CD4-positive, CD25-positive, alpha-beta regulatory T cell (primary cell): ENCODE measurements at places on chromosomes 6 and 20. TPM values are rescaled to one million over a fixed set of nuclear protein-coding genes. Genes with fewer than 3 reads are reported as not detected.

The C4A gene
- polyA plus RNA-seq = not detected

The LY86 gene
- polyA plus RNA-seq = 1.5 TPM

The TP53TG5 gene
- polyA plus RNA-seq = 0.18 TPM

The BPIFB1 gene
- polyA plus RNA-seq = not detected

- DNase-seq = no peak
These were observed 7.5 kb downstream of the APMAP start for GRCh38 chr20:24984961-24985640.

DNA sequence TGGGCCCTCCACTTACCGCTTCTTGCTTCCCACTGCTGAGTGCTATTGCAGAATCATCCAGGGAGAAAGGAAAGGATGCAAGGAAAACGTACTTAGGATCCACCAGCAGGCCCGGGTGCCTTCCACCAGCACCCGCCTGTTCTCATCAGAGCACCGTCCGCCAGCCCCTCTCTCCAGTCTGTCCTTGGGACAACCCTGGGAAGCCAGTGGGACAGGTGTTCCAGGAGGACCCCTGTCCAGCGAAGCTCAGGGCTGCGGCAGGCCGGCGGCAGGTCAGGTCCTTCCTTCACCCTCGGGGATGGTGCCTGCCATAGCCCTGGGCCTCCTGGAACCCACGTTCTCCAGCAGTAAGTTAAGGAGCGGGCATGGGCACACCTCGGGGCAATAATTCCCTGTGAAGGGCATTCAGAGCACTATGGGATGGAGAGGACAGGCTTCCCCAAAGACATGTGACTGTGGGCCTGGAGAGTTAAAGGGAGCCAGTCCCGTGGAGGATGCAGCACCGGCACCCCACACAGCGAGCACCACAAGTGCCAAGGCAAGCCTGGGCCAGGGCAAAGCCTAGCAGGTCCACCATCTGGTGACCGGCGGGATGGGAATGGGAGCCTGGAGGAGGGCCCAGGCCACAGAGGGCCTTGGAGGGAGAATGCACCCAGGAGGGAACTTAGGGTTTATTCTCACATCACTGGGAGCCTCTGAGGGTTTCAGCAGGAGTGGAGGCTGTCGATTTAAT lies 396.7 kb downstream of the TAF4 start:
- no peak for DNase-seq

DNA sequence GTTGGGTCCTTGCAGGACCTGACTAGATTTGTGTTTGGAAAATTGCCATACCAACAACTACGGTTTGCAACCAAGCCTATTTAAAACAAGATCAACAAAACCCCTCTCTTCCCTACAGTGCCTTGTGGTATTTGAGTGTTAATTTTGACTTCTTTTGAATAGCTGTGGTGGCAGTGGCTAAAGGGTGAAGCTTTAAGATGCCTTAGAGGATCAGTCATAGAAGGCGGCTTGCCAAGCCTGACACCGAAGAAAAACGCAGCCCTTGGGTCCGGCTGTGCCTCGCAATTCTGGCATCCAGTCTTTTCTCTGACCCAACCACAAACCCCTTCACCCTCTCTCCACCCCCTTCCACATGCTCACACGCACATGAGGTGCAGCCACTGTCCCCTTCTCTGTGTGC lies 32.6 kb downstream of the BMP6 start:
- DNase-seq = no peak

- peak; percentile 40 for DNase-seq
These were observed 8.7 kb downstream of the MMP24OS start for GRCh38 chr20:35269055-35269781.

GRCh38 chr20:17631576-17632319 lies 50.3 kb downstream of the RRBP1 start:
- DNase-seq = no peak

GRCh38 chr6:118864341-118865099 lies 29.4 kb upstream of the ASF1A start:
- DNase-seq = no peak

- DNase-seq = no peak
These were observed 18.4 kb upstream of the MCM9 start for GRCh38 chr6:118953391-118953790.

DNA sequence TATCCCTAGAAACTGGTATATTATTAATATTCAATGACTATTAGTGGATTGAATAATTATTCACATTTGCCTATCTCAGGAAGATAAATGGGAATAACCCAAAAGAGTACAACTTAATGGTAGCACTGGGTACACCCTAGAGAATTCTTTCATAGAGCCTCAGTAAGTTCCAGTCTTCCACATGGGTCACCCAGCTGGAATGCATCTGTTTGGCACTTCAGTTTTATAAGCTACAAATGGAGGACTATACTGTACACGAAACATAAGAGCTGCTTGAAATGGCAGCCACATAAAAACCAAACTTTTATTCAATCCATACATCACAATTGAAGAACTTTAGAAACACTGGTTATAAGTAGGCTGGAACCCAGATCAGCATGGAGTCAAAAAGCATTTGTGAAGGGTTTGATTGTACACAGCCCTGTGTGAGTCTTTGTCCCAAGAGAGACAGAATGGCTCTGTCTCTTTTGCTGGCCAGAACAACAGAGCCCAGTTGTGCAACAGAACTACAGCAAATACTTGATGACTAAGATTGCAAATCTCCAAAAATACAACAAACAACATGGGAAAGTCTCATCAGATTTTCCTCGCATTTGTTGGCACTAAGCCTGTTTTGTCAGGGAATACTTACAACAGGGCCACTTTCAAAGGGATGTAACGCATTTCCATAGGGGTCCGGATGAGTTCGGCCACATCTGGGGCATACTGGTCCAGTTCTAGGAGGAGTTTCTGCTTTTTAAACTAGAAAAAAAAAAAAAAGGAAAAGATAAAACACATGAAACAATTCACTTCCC lies 39.5 kb downstream of the PIGU start:
- DNase-seq = no peak

GRCh38 chr20:16819483-16819882 lies 71.3 kb downstream of the OTOR start:
- no peak for DNase-seq

GRCh38 chr6:15515660-15516375 lies 147.0 kb downstream of the DTNBP1 start:
- no peak for DNase-seq
